ENCODE measurements at places on chromosomes 12 and 14.

- no peak for DNase-seq
These were observed 28.3 kb downstream of the VDR start for GRCh38 chr12:47876440-47876960.

GRCh38 chr12:102631274-102631673 lies 150.9 kb upstream of the IGF1 start:
- DNase-seq, result no peak

- no peak for DNase-seq
These were observed at the start of gene BMAL2 for GRCh38 chr12:27332714-27333402. Gene BMAL2, plus strand, starts transcription at chr12:27332836. Its CDS starts 237 bp downstream, at chr12:27333073.

- peak; percentile 39 for DNase-seq
These were observed 1.0 kb downstream of the SH2B3 start for GRCh38 chr12:111406474-111407376.

- no peak for DNase-seq
These were observed 772.9 kb downstream of the MED13L start for GRCh38 chr12:115504306-115505290.

GRCh38 chr12:92488735-92489134 lies 214.1 kb upstream of the PLEKHG7 start:
- DNase-seq, result no peak

DNA sequence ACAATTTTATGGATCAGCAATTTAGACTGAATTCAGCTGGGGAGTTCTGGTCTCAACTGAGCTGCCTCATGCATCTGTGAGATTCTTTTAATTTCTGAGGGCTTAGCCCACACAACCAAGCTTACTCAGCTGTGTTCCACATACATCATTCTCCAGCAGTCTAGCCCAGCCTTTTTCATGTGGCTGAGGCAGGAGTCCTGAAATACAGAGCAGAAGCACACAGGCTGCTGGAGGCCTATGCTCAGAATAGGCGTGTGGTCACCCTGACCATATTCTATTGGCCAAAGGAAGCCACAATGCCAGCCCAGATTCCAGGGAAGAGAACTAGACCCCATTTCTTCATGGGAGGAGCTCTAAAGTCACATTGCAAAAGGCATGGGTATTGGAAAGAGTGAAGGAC lies 72.3 kb upstream of the DHRS4 start:
- DNase-seq, result no peak

GRCh38 chr12:124233846-124234640 lies 60.9 kb upstream of the RFLNA start:
- DNase-seq, result no peak

DNA sequence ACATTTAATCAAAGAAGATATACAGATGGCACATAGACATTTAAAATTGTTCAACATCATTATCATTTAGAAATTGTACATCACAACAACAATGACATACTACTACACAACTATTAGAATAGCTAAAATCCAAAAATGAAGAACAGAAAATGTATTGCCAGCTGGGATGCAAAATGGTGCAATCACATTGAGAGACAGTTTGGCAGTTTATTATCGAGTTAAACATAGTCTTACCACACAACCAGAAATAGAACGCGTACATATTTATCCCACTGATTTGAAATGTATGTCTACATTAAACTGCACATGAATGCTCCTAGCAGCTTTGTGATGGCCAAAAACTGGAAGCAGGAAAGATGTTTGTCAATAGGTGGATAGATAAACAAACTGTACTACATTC lies 791.5 kb upstream of the MGAT4C start:
- DNase-seq, result no peak

DNA sequence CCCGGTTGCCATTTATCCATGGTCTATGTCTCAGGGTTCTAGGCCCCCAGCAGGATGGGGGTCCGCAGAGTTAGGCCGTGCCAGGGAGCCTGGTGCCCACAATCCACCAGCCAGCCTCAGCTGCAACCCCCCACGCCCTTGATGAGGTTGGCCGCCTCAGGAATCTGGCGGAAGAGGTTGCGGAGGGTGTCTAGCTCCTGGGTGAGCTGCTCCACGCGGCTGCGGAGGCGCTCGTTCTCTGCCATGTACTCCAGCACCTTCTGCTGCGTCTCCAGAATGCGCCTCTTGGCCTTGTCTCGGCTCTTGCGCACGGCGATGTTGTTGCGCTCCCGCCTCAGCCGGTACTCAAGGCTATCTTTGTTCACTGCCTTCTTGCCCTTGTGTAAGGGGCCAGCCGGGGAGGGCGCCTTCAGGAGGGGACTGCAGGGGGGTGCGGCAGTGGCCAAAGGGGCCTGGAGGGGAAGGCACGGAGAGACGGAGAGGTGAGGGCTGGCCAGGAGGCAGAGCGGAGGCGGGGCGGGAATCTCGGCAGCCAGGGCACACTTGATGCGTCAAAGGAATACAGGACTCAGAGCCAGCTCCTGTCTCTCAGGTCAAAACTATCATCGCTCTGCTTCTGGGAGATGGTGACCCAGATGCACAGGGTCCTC lies 1.6 kb downstream of the CEBPE start:
- no peak for DNase-seq

GRCh38 chr14:35366056-35366451 lies 38.5 kb downstream of the NFKBIA start:
- DNase-seq, result no peak

DNA sequence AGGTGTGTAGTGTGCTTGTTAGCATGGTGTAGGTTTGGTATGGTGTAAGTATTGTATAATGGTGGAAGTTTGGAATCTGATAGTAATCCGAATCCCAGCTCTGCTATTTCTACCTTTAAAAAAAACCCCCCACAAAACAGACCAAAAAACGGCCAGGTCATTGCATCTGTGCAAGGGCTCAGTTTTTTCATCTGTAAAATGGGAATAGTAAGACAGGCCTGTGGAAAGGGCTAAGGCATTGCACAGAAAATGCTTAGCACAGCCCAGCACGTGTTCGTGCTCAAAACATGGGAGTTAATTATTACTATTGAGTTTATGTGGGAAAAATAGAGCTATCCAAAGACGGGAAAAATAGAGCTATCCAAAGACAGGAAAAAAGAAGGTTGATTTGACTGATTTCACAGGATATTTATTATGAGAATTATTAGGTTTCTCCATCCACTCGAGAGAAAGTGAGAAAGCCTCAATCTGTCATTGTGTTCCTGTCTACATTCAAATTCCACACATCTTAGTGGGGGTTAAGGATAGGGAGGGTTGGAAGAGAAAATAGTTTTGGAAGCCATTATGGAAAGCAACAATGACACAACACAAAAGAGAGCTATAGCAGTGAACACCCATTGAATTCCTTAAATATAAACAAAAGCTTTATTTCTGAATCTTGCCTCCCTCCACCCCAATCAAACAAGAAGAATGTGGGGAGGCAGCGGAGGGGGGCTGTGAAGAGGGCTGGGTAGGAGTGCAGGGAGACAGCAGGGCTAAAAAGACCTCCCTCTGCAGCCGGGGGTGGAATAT lies 126.8 kb upstream of the MAX start:
- DNase-seq, result no peak

GRCh38 chr14:95065411-95065810 lies 91.9 kb downstream of the DICER1 start:
- no peak for DNase-seq

DNA sequence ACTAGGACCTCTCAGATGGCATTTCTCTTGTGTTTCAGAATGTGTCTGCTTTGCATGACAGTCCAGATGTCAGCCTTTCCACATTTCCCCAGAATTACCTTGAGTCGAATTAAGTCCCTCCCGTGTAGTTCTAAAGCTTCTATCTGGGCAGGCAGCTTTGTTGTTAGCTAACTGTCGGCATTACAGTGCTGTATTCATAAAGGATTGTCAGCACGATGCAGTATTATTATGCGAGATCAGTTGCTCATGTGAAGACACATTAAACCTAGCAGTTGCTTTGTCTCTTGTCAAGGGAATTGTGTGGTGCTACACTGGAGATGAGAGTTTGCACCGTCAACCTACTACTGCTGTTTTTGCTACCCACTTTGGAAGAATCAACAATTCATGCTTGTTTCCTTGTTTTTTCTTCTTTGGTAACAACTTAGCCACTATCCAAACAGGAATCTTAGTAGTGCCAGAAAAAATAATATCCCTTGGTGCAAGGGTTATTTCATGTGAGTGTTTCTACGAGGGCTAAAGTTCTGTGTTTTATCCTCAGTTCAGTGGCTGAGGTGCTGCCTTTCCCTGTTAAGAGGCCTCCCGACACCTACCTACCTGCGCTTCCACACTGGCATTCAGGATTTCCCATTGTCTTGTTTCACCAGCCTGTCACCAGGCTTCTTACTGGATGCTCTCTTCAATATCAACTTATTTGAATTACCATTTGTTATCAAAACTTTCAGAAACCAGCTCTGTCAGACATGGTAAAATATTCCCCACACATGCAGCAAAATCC lies 297.9 kb upstream of the G2E3 start:
- DNase-seq, result no peak

GRCh38 chr14:70600382-70601157 lies at the start of gene MED6:
Gene MED6, minus strand, starts transcription at chr14:70600655. Its CDS starts 18 bp downstream, at chr14:70600637.
- peak; percentile 87 for DNase-seq

GRCh38 chr12:27305673-27306456 lies 26.8 kb upstream of the BMAL2 start:
- no peak for DNase-seq

DNA sequence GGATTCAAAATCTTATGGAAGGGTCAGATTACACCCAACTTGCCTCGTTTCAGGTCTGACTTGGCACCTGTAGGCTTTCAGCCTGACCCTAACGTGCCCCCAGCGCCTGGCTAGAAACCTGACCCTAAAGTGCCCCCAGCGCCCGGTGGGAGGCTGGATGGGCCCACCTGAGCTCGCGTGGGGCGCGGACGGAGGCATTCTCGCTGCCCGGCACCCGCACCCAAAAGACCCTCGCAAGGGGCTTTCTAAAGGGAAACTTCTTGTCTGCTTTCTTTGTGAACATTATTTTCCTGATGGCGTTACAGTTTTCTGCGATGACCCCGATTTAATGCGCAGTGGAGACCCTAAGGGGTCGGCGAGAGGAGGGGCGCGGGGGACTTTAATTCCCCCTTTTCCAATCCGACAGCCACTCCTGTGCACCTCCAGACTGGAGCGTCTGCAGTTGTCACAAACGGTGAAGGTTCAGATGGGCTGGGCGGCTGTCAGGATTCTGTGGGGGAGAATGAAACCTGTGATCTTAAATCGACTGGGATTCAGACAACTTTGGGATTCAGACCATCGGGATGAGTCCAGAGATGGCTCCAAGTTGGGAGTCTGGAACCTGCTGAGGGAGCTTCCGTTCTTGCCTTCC lies 751 bp upstream of the HRK start:
- no peak for DNase-seq

DNA sequence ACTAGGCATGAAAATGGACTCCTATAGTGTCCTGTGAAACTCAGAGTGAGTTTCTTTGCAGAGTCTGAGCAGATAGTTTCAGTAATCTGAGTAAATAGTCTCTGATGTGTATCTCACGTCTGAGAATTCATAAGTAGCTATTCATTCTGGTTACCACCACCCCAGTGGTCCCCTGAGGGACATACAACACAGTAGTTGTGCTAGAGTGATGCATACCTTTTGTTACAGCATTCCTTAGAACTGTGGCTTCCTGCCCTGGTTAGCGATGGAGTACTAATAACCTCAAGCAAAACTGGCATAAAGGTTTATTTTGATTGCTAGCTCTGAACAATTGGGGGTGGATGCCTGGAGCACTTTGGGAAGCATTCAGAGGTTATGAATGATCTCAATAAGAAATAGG lies 114.7 kb downstream of the DAAM1 start:
- no peak for DNase-seq

DNA sequence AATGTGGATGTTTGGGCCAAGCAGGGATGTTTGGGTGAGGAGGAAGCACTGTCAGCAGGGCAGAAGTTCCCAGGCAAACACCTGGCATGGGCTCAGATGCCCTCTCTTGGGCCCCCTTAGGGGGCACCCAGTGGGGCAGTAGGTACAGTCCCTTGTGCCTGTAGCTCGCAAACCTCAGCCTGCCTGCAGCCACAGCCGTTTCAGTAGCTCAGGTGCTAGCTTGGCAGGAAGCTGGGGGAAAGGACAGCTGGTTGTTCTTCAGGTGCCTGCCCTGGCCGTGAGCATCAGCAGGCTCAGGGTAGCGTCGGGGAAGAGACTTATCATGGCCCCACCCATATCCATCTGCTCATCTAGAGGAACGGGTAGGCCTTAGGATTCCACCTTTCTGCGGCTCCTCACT lies 67.5 kb downstream of the B4GALNT3 start:
- DNase-seq, result no peak

GRCh38 chr12:3213188-3213587 lies 136.0 kb downstream of the TSPAN9 start:
- no peak for DNase-seq

- no peak for DNase-seq
These were observed 1.3 kb downstream of the STRAP start for GRCh38 chr12:15883536-15883935.

- no peak for DNase-seq
These were observed 33.9 kb downstream of the RDH12 start for GRCh38 chr14:67735336-67736147.

DNA sequence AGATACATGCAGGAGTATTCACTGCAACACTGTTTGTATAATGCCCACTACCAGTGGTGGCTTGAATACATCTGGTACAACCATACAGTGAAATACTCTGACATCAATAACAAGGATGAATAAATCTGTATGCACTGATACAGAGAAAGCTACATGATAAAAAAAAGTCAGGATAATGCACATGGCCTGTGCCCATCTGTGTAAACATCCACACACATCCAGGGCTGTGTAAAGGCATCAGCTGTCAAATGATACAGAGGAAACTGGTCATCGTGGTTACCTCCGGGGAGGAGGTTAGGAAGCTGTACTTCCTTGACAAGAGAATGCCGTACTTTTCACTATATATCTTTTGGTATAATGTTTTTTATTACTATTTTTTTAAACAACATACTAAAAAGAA lies 176.6 kb downstream of the FOXN3 start:
- DNase-seq, result no peak

- DNase-seq, result no peak
These were observed 43.2 kb downstream of the PLEKHG7 start for GRCh38 chr12:92745856-92746550.

DNA sequence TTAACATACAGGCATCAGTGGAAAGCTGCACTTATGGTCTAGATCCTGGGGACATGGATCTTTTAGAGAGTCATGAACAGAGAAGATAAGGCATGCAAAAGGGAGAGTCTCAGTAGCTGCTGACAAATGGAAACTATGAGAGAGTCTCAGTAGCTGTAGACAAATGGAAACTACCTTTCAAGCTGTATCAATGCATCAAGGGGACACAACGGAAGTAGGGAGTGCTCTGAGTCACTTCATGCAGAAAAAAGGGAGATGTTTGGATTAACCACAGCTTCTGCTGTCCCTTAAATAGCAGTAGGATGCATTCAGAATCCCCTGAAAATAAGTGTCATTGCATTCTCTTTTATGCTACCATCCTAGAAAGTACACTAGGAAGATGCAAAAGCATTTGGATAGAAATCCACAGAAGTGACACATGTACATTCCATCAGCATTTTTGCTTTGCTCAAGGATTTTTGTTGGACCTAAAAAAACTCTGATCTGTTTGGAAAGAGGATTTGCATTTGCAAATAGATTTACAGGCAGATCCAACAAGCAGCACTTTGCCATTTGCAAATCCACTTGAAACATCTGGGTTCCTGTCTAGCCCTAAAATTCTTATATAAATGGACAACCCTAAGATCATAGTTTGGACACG lies 227.5 kb upstream of the LMO3 start:
- DNase-seq, result no peak
